ENCODE measurements at places on chromosomes 6 and 20.

DNA sequence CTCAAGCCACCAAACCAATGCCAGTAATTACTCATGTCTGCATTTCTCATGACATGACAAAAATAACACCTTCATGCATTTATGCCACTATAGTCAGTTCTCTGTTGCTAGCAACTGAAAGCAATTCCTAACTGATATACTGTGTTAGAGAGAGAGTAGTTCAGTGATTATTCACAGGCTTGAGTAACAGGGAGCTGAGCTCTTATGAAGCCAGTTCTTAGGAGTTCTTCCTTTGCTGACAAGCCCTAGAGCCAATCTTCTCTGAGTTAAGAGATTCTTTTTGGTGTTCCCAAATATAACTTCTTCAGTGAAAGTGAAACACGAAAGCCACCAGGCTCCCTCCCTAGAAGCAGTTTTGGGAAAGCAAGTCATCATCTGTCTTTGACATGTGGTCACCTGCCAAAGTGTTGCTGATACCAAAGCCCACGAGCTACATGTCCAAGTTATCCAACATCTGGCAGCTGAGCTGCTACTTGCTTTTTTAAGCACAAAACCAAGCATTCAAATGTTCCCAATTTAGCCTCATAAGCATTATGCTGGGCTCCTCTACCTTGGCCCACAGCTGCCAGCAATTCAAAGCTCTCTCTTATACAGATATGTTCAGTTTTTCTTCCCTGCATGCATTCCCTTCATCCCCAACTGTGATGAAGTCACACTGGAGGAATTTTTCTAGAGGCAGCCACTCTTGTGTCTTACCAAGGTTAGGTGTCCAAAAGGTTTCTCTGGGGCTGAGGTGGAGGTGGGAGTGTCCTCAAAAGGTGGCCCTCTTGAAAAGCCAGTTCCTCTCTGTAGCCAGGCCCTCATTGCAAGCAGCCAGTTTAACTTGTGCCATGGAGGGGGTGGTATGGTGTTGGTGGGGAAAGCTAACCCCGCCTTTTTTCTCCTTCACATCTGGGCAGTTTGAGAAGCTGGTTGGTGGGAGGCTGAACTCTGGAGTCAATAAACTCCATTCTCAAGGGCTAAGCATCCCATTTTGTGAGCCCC is 92.7 kb upstream of the ARMC2 start:
- DNase-seq: no peak

- no peak for DNase-seq
Measured at GRCh38 chr6:53658992-53659391, 6.6 kb downstream of the KLHL31 start.

DNA sequence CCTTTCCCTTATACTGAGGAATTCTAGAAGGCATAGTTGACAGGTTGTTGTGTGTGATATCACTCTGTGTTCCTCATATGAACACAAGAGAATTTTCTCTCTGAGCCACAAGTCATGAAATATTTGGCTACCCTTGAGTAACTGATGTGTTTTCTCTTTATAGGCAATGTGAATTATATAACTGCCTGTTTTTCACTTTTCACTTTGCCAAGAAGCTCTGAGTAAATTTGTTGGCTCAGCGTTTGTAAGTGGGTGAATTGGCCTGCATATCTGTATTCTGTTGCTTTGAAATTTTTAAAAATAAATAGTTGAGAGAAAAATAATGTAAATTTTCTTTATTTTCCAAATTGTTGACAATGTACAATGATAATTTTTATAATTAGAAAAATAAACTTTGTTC is 5.2 kb upstream of the BTBD9 start:
- DNase-seq: no peak

GRCh38 chr6:138671351-138671750 is 102.2 kb upstream of the CCDC28A start:
- DNase-seq: no peak

DNA sequence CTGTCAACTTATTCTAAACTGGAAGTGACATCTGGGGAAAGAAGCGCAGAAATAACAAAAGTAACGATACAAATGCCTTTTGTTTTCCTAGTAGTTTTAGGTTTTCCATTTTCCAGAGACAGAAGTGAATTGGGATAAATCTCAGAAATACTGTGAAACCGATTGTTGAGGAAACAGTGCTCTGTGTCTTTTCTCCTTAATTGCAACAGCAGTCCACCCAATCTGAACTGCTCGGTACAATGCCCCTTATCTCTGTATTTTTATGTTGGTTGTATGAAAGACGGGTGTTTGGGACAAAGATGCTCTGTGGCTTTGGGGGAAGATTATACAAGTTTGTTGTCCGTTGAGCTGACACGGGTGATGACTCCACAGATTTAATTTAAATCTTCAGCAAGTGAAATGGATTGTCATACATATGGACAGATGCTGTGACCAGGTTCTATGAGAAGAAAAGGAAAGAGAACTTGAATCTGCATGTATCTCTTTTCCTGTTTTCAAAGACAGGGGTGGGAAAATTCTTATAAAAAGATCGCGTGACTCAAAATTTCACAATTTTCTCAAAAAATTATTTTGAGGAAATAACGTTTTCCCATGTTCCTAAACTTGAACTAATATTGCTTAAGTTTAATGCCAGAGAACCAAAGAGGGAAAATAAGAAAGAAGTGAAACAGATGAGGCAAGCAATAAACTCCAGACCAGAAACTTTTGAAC is 41.2 kb downstream of the SASH1 start:
- no peak for DNase-seq

DNA sequence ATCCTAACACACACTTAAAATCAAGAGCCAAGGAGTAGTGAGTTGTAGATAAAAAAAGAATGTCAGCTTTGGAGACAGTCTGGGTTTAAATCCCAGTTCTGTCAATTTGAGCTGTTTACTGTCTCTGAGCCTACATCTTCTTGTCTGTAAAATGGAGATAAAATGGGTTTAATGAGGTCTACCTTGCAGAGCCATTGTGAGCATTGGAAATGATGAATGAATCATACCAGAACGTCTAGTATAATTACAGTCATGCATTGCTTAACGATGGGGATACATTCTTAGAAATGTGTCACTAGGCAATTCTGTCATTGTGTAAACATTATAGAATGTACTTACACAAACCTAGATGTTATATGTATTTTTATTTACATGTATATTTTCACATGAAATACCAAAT is 17.6 kb upstream of the SGK2 start:
- no peak for DNase-seq

- no peak for DNase-seq
Measured at GRCh38 chr6:134511984-134512683, 194.2 kb upstream of the SGK1 start.

Data from T47D (cell line).